ENCODE measurements at places on chromosomes 5 and 9.

GRCh38 chr9:34958411-34958982 lies 412 bp downstream of the PHF24 start:
- no peak for DNase-seq

DNA sequence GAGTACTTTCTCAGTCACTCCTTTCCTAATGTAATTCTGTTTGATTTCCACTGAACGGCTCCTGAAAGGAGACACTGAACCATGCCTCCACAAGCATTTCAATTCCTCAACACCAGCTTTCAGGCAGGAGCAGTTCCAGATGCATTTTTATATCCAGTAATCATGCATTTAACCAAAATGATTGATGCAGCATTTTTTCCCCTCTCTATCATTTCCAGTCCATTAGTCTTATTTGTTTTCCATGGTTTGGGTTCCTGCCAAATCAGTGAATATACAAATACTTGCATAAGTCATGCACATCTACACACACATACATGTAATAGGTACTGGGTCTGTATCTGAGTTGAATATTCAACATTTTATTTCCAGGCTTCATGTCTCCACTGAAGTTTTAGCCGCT lies 122.7 kb downstream of the GRIA1 start:
- no peak for DNase-seq

GRCh38 chr5:144332265-144332664 lies 161.6 kb downstream of the KCTD16 start:
- DNase-seq = no peak

GRCh38 chr5:173316339-173317020 lies 11.7 kb downstream of the STC2 start:
- DNase-seq = no peak

DNA sequence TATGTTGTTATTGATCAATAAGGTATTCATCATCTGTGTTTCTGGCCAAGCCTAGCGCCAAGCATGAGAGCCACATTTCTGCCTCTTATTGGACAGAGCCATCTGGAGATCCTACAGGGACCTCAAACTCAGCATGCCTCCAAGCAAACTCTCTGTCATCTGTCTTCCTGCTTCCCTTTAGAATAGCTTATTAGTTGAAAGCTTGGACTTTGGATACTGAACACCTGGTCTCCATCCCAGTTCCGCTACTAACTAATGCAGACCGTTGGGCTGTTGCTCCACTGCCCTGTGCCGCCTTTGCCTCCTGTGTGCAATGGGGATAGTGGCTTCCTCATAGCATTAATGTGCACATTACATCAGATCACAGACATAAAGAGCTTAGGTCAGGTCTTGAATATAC lies 65.5 kb downstream of the MAP1B start:
- no peak for DNase-seq

DNA sequence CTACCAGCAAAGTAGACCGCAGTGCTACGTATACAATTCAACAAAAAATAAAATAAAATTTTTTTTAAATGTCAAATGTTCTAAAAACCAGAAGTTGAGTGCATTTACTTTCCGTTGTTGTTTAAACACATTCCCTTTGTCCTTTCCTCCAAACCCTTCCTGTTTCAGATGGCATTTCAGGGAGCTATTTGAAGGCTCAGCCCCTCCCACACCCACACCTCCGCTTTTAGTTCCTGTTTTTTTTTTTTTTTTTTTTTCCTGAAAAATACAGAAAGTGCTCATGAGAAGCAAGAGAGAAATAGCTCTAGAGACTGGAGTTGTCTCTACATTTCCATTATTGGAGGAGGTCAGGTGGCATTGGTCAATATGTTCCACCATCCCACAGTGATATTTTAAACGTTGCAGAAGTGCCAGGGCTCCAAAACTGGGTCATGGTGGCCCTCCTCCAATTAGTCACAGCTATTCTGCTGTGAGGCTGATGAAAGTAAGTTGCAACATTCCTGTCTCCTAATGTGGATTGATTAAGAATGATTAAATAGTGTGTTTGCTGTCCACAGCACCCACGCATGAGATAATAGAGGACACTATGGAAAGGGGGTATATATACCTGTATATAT lies 106.9 kb downstream of the GABRG2 start:
- DNase-seq = peak; percentile 1

- DNase-seq = no peak
Measured at GRCh38 chr9:5382479-5382878, 42.8 kb upstream of the RLN1 start.

DNA sequence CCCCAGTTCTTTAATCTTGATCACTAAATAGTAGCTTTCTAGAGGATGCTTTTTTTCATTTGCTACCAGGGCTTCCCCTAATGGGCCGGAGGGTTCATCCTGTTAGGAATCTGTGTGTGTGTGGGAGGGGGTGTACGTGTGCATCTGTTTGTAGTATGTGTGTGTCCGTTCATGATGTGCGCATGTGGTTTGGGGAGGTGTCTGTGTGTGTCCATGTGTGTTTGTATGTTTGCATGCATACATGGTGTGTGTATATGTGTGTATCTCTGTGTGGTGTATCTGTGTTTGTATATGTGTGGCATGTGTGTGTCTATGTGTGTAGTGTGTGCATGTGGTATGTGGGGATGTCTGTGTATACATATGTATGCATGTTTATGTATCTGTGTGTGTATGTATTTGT lies 106.2 kb downstream of the SYK start:
- no peak for DNase-seq

DNA sequence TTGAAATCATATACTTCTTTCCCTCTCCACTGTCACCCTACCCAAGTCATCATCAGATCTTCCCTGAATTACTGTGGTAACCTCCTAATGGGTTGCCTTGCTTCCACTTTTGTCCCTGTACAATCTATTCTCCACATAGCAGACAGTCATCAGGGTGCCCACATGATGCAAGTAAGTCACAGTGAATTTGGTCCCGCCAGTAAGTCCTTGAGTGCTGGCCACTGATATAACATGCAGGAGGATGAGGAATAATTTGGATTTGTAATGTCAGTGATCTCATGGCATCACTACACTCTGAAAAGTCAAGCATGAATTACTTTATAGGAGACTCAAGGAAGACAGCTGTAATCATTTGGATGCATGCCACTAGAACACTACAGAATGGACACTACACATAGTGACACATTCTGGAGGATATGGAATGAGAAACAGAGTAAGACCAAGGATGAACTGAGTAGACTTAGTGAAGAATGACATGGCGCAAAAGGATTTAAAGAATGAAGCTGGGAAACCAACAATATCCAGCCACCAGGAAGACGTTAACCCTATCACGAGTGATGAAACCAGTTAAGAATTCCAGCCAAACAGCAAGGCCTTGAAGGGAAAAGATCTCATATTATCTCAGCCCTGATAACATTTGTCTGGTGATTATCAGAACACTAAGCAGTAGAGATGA lies 28.6 kb downstream of the MARCHF3 start:
- DNase-seq = no peak

DNA sequence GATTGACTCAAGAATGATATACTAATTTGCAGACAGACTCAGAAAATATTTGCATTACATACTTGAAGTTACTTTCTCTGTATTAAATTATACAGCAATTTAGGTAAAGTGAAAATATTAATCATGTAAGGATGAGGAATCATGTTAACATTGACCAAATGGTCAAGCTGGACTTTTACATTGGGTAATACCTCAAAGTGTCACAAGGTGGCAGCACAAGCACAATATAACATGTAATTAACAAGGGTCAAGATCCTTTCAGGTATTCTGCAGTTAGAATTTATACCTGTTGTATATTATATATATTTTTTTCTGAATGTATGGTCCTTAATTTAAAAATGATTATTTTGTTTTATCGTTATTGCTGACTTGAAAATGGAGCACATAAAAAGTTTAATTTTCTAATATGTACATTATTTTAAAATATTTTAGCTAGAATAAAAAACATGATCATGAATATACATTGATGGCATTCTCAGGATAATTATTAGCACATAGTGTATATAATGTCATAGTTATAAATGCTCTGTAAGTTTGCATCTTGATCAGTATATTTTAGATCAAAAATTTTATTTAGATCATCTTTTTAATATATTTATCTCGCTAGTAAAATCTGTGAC lies 8.6 kb downstream of the HAPLN1 start:
- DNase-seq = no peak

GRCh38 chr9:36935768-36936497 lies 98.1 kb downstream of the PAX5 start:
- DNase-seq = no peak

- DNase-seq = no peak
Measured at GRCh38 chr5:92581249-92581648, 999.8 kb downstream of the NR2F1-AS1 start.

DNA sequence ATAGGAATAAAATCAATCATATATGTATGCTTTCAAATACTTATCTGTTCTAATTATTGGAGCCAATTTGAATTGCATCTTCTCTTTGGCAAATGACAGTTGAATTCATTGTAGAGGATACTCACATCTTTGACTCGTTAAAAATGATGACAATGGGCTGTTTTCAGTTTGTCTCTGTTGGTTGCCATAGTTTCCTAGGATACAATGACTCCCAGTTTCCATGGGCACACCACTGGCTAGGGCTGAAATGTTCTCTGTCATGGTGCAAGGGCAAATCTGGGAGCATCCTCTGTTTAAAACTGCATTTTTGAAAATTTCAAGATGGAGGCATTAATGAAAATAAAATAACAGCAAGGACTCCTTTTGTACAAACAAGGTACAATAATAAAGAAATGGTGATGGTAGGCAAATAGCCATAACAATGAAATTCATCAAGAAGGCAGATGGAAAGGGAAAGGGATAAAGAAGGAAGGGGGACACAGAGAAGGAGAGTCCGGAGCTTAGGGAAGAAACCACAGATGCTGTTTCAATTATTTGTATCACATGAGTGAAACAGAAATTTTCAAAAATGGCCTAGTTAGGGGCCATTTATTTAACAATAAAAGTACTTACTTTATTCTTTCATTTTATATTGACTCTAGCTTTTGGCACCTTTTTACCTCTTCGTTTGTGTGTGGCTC lies 378.8 kb upstream of the SEMA6A start:
- no peak for DNase-seq

- DNase-seq = no peak
Measured at GRCh38 chr9:137579259-137579604, 507 bp upstream of the DPH7 start.

- DNase-seq = no peak
Measured at GRCh38 chr5:3120028-3120427, 368.6 kb upstream of the IRX2 start.

DNA sequence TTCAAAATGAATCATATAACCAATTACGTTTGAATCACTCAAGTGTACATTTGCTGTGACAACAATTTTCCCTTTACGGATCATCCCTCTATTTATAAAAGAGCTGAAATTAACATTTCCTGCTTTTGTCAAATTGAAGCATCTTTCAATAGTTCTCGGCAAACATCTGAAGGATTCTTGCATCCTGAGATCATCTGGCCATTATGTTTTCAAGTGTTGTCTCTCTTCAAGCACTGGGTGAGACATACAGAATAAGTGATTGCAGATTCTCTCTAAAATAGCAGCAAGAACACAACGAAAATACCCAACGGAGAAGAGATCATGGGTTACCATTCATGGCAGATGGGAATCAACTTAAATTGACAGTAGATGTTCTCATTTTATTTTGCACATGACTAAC lies 283.4 kb upstream of the GRAMD2B start:
- DNase-seq = no peak

DNA sequence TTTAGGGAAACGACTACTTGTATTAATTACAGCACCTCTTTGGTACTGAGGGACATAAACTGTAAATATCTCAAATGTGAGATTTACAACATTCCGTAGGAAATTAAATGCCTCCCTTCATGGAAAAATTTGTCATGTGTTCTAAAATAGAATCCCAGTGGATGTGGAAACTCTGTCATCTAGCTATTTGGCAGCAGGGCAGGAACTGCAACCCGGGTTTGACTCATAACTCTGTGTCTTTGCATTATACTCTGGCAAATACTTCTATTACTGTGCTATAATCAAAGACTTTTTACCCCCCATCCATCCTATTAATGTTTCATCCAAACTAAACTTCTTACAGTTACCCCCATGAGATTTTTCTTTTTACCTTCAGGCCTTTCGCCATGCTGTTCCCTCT lies 6.6 kb downstream of the PLPPR1 start:
- no peak for DNase-seq

- DNase-seq = no peak
Measured at GRCh38 chr5:139733698-139734538, 61.7 kb upstream of the PSD2 start.

GRCh38 chr9:110443866-110444220 lies 106.2 kb upstream of the TXNDC8 start:
- no peak for DNase-seq

DNA sequence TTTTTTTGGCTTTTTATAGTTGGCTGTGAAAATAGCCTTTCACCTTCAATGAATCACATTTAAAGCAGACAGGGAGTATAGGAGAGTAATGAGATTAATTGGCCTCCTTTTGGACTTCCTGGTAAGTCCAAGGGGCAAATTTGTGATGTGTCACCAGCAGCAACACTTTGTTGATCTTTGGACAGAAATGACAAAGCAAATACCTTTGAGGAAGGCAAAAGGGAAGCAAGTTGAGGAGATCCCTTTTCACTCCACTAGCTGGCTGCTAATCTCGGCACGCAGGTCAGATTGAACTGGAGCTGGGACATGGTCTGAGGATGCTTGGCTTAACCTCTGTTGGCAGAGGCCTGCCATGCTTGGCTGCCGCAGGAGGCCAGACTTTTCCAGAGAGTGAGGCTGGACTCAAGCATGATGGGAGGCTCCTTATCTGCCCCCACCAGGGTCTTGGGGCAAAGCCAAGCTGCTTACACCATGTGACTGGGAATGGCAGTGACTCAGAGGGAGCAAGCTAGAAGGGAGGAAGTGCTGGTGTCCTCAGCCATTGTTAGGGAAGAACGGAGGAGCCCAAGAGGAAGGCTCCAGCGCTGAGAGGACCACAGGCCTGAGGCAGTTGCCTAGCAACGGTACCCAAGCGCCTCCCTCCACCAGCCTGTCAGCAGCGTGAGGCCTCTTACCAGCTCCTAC lies 174.5 kb upstream of the MAP1B start:
- DNase-seq = no peak

- DNase-seq = no peak
Measured at GRCh38 chr5:148996270-148996669, 66.6 kb downstream of the SH3TC2 start.
